IPS-NIHi11 (cell line): ENCODE measurements at places on chromosomes 16 and 17.

GRCh38 chr16:716200-716568 lies 1.3 kb downstream of the METRN start:
- DNase-seq, result peak; percentile 52

DNA sequence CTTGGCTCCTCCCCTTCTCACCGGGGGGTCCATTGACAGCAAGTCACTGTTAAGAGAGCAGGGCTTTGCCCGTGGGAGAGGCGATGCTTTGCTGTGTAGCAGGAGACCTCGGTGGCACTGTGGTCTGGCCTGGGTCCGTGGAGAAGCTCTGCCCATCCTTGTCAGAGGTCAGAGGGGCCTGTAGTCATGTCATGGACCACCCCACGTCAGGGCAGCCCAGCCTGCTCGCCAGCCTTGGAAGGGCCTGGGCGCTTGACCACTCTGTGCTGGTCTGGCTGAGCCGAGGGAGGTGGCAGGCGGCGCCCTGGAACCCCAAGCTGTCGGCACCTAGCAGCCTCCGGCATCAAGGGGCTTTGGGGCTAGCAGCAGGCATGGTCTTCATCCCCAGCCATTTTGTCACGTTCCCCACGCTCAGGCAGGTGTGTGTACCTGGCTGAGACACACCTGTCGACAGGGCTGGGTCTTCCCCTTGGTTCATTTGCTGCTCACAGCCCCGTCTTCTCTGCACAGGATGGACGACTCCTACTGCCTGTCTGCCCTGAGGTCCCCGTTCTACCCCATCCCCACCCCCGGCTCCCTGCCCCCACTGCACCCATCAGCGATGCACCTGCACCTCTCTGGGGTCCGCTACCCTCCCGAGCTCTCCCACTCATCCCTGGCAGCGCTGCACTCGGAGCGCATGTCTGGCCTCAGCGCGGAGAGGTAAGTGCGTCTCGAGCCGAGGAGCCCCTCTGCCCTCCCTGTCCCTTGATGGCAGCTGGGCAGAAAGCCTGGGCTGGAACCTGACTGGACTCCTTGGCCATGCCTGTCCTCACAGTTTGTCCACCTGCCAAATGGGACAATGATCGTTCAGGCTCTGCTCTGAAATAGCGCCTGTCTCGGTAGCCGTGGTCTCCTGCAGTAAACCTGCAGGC lies 33.3 kb downstream of the GINS2 start:
- no peak for DNase-seq

GRCh38 chr16:53848277-53848942 lies 144.5 kb downstream of the FTO start:
- DNase-seq, result no peak

- DNase-seq, result no peak
These were observed 330.1 kb downstream of the CDH11 start for GRCh38 chr16:64791756-64792155.

DNA sequence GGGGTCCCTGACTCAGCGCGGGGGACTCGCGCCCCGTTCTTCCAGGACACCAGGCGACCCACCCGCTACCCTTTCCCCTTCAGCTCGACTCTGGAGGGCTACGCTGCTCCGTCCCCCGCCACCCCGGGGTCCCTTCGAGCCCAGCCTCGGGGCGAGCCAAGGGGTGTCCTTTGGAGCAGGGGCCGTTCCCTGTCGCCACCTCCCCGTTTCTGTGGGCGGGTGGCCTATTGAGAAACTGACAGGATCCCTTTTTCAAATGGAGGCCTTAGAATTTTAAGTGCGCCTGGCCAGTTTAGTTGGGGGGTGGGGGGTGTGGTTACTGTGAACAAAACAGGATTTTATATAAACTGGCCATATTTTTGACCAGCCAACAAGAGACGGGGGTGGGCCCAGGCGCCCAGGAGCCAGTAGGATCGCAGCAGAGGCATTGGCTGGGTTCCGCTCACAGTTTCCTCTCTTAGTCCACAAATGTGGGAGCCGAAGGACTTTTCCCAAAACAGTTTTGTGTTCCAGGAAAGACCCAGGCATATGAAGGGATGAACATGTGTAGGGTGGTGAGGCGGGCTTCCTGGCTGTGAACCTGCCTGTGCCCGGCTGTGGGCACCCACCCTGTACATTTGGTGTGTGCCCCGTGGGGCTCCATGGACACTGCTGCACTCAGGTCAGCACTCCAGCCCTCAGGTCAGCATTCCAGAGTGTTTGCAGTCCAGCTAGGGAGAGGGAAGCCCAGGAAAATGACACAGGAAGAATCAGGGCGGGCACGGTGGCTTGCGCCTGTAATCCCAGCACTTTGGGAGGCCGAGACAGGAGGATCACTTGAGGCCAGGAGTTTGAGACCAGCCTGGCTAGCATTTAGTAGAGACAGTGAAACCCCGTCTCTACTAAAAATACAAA lies 722 bp upstream of the TIMP2 start:
- peak; percentile 61 for DNase-seq

- DNase-seq, result no peak
These were observed 28.3 kb upstream of the TEX2 start for GRCh38 chr17:64291268-64291851.
